Activated naive CD8-positive, alpha-beta T cell treated with anti-CD3 and anti-CD28 coated beads, Interleukin-2, amount 50 U/mL, for 16 hours (primary cell): ENCODE measurements at places on chromosomes 12 and 14.

DNA sequence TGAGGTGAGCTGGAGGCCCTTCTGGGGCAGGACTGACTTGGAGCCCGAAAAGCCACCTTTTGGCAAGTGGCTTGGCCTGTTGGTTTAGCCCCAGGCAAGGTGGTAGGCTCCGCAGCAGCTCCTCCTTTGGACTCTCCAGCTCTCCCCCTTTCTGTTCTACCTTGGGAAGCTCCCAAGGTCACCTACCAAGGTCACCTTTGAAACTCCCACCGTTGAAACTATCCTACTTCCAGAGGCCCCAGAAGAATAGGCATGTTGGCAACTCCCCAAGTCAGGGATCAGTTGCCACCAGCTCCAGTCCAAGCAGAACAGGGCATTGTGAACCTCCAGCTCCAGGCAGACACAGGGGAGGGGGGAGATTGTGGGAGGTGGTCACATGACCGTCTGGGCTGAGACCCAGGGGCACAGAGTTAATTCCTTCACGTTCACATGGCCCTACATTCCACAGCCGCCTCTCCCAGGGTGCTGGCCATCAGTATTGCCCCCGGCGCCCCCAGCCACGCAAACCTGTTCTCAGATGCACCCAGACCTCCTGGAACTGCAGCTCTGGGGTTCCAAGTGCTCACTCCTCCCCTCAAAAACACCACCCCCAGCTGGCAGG is 14.4 kb downstream of the IRF2BPL start:
- DNase-seq = no peak

GRCh38 chr14:52131640-52132320 is 62.9 kb upstream of the NID2 start:
- DNase-seq = peak; percentile 21

DNA sequence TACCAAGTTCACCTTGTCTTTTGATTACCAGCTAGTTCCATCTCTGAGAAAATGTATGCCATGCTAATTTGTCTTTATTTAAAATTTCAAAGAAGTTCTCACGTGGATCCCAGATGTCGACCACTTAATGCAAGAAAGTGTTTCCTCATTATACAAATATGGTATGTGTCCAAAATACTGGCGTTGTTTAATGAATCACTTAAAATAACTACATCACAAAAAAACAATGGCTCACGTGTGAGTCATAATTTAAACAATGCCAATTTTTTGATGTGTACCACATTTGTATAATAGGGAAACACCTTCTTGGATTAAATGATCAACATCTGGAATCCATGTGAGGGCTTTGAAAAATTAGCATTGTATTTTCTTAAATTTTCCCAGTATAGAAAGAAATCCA is 40.8 kb downstream of the DBX2 start:
- no peak for DNase-seq

DNA sequence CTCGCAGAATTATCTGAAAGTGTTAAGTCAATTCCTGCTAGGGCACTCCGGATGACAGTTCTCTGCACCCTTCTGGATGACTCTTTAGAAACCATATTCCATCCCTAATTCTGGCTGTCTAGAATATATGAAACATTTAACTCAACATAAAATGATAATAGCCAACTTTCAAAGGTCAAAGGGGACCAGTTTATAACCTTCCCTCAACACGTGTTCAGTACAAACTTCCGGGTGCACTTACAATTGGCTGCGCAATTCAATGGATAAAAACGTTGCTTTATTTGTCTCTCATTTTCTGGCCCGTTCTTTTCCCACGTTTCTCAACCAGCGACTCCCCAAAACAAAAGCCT is 1.3 kb downstream of the SBNO1 start:
- no peak for DNase-seq

GRCh38 chr12:50041062-50041860 is 16.0 kb upstream of the RACGAP1 start:
- no peak for DNase-seq

DNA sequence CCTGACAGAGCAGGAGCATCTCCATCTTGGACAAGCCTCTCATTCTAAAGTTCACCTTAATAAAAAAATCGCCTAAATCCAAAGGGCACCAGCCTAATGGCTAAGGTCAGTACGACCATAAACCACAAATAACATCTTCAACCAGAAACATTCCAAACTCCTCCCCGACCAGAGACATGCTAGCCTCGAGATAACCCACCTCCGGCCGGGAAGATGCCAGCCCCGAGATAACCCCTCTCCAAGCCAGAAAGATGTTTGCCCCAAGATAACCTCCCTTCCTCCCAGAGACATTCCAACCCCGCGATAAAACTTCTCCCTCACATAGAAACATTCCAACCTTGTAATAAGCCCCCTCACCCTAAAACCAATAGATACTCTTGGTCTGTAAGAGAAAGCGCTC is 86.8 kb upstream of the PKP2 start:
- no peak for DNase-seq

GRCh38 chr12:20646239-20646827 is 48.8 kb upstream of the SLCO1C1 start:
- no peak for DNase-seq

DNA sequence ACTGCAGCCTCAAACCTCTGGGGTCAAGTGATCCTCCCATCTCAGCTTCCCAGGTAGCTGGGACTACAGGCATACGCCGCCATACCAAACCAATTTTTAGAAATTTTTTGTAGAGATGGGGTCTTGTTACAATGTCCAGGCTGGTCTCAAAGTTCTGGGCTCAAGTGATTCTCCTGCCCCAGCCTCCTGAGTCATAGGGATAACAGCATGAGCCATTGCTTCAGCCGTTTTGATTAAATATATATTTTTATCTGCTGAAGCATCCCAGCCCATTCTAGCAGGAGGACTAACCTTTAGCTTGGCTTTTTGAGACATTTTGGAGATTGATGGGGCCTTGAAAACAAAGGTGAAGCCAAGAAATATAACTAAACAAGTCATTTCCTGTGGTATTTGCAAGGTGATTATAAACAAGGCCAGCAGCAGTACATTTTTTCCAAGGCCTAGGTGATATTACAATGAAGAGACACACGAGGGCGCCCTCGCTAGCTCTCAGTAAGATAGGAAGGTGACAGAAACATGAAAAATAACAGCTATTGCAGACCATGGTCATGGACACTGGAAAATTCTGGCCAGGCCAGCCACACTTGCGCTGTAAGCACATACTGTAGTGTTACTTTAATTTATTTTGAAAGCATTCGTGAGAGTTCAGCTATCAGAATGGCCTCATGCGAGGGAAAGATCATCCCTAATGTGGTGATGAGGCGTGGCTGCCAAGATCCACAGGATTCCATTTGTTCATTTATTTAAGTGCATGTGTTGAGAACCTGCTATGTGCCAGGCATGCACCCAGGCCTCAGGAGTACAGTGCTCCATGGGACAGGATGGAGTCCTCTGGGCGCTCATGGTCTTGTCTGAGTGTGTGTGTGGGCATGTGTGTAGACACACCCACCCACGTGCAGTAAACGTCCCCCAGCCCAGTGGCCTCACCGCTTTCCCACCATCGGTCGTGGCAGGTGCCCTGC is 63.5 kb downstream of the DGLUCY start:
- DNase-seq = peak; percentile 21

GRCh38 chr14:102795060-102795925 is 18.0 kb downstream of the TRAF3 start:
- DNase-seq = no peak

DNA sequence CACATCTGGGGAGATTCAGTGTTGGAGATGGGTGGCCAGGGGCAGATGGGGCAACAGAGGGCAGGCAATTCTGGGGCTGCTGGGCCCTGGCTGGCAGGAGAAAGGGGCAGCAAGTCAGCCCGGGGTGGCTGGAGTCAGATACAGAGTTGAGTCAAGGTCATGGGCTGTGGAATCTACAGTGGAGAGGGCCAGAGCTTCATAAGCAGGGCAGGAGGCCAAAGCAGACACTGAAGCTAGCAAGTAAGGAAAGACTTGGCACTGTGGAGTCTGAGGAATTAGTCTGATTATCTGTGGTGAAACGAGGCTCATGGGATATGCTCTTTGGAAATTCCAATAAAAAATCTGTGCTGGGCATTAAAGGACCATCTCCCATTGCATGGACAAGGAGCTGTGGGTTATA is 95.5 kb downstream of the TMX1 start:
- no peak for DNase-seq

- no peak for DNase-seq
Measured at GRCh38 chr12:96361074-96361473, 39.2 kb downstream of the CDK17 start.

DNA sequence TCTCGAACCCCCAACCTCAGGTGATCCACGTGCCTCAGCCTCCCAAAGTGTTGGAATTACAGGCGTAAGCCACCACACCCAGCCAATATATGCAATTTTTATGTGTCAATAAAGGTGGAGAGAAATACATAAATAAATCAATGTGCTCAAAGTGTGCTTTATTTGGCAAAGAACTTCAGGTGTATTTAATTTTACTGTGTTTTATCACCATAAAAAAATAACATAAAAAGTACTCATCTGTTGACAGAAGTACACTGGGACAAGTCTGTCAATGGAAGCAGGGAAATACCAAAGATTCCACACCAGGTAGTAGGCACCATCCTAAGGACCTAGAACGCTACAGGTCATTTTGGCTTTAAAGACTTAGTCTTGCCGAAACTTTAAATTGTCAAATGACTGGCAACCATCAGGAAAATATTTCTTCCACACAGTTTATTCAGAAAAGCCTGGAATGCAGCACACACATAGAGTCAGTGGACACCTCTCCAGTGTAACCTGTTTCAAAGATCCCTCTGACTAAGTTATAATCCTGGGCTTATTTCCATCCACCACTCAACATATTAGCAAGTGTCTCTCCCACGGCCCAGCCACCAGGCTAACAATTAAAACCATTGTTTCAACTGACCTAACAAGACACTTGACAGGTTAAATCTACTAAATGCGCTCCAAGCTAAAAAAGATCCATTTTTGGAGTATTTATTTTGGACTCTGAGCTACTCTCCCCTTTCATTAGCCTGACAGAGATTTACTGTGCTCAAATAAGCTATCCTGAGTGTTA is 4.2 kb downstream of the ERO1A start:
- no peak for DNase-seq

DNA sequence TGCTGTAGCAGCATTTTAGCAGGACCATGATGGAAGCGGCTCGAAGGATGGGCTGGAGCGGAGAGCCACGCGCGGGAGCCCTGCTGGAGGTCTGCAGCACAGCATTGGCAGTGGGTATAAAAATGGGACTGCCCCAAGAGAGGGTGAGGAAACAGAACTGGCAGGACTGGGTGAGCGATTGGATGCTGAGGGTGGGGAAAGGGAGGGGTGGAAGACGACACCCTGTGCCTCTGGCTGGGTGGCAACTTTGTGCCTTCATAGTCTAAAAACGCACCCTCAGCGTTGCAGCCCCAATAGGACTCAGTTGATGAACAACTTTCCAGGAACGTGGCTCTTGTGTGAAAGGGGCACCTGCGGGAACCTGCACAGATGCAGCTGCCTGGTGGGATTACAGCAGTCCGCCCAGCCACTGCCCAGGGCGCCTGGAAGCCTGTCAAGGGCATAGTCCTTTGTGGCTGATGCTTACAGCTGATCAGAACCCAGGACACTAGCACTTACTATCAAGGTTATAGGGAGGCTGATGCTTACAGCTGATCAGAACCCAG is 73.0 kb downstream of the NINJ2 start:
- no peak for DNase-seq

DNA sequence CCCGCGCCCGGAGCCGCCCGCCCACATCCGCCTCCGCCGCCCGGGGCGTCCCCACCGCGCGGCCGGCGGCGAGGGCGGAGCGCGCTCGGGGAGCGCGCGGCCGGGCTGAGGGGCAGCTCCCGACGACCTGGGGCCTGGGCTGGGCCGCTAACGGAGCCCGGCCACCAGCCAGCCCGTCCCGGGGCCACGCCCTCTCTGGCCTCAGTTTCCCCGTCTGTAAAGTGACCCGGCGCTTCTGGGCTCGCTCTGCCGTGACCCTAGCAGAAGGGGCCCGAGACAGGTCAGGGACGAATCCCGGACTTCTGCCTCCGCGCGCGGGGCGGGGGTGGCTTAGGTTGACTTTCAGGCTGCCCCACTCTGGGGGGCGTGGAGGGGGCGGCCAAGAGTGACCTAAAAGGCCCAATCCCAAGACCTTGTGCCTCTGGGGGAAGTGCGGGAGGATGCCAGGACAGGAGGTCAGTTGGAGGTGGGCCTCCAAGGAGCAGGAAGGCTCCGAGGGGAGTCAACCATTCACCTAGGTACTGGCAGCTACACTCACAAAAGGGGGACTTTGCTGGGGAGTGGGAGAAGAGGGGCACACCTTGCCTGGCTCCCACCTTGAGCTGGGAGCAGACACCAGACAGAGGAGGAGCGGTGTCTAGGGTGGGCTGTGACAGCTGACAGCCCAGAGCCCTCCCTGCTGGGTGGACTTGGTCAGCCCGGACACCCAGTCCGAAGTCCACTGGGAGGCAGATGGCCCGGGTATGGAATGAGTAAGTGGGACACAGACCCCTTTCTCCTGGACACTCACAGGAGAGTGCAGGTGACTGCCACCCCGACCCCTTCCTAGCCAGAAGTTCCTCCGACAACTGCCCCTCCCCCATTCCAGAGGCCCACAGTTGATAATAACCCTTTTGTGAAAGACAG is 486 bp upstream of the AKT1 start:
- DNase-seq = no peak

GRCh38 chr12:22050078-22050477 is 4.1 kb downstream of the CMAS start:
- DNase-seq = no peak

DNA sequence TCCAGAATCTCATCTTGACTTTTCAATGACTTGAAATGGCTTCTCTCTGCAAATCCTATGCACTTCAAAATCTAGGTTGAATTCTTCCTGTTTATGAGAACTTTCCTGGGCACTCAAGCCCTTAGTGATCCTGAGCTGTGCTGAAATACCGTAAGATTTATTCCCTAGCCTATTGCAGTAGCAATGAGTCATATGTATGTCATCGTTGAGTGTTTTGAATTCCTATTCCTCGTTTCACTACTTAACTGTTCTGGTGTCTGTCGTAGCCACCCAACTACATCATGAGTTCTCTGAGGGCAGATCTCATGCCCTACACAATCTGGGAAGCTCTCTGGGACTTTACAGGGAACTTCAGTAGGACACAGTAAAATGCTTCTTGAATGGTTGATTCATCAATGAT is 190.8 kb upstream of the TMEM132C start:
- DNase-seq = no peak

GRCh38 chr12:22728987-22729386 is 104.0 kb downstream of the ETNK1 start:
- DNase-seq = no peak

- no peak for DNase-seq
Measured at GRCh38 chr12:111942557-111942956, 70.4 kb downstream of the TMEM116 start.

DNA sequence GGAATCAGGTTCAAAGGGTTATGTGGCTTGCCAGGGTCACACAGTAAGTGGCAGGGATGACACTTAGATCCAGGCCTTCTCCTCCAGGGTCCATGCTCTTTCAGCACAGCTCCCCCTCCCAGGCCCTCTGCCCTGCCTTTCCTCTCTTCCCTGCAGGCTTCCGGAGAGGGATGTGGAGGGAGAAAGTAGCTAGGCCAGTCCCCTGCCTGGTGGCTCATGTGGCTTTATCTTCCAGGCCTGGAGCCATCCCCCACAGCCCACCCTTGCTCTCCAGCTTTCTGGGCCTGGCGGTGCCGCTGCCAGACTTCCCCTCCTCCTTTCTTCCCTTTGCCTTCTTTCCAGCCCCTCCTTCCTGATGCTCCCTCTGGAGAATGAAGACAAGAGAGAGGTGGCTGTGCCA is 1.7 kb downstream of the PSMB11 start:
- DNase-seq = no peak

GRCh38 chr12:80632835-80633234 is 74.6 kb upstream of the MYF6 start:
- DNase-seq = no peak

- no peak for DNase-seq
Measured at GRCh38 chr14:101361044-101361443, 200.3 kb upstream of the DIO3 start.
